ENCODE measurements at places on chromosomes 2 and 18.
A peak's percentile ranks its signal among the peaks of the same experiment; 100 is the strongest.

DNA sequence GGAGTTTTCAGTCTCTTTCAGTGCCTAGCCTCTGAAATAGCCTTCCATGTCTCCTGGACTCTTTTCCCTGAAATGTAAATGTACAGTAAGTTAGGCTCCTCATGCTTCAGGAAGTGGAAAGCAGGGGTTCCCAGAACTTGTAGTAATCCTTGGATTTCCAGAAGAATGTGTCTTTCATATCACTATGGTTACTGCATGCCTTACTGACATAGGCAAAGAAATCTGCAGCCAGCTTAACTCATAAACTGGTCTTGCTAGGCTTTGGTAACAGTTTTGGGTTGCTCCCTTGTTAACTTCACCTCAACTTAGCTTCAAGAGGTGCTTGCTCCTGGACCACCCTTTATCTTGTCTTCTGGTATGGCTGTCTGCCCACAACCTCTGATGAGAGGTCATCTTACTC is 686.8 kb upstream of the DDX18 start:
- no peak for DNase-seq

DNA sequence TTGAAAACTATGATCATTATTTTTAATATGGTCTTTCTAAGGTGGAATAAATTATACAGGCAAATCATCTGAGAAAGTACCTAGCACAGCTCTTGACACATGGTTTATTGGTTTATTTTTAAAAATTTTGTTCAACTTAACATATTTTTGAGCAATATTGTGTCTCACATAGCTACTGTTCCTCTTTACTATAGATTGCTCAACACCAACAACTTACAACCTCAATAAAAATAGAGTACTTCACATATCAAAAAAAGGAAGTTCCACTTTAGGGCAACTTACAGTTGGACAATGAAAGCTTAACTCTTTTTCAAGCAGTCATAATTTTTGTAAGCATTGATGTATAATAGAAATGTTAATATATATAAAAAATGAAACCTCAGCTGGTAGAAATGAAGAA is 440.9 kb upstream of the UBE2E3 start:
- no peak for DNase-seq

- peak; percentile 45 for DNase-seq
These were observed 223.1 kb downstream of the GLI2 start for GRCh38 chr2:120958623-120959366.

DNA sequence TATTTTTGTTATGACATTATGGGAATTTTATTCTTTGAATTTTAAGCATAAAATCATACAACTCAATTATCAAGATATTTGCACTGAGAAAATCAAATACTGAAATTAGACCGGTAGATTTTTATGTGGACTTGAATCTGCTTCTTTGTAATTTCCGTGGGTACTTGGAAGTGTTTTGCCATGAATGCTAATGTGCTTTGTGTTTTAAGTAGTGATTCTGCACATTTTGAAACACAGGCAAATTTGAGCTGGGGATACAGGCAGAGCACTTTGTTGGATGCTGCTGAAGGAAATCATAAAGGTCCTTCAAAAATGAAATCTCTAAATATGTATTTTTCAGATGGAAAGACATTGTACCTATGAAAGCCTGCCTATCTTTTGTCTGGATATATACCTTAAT is 446.3 kb upstream of the POU3F3 start:
- DNase-seq = no peak

Measured in DMS79 treated with DMSO at 0.1 percent for 48 hours (cell line).